Esophagus mucosa (tissue), 1 donor: ENCODE measurements at places on chromosomes 2 and 18. TPM values are rescaled to one million over a fixed set of nuclear protein-coding genes. Genes with fewer than 3 reads are reported as not detected.

The MTA3 gene
- total RNA-seq, result 44.4 TPM

The ALK gene
- total RNA-seq, result 0.04 TPM

The PLA2R1 gene
- total RNA-seq, result 6.2 TPM

The DSEL gene
- total RNA-seq, result 0.48 TPM

The AQP12B gene
- not detected for total RNA-seq

The ATP6V1C2 gene
- total RNA-seq, result 5.1 TPM

The RIT2 gene
- not detected for total RNA-seq
